Stimulated activated CD8-positive, alpha-beta memory T cell treated with anti-CD3 and anti-CD28 coated beads, Interleukin-4, amount 100 ng/mL, for 48 hours (primary cell): ENCODE measurements at places on chromosomes 5 and 9.

DNA sequence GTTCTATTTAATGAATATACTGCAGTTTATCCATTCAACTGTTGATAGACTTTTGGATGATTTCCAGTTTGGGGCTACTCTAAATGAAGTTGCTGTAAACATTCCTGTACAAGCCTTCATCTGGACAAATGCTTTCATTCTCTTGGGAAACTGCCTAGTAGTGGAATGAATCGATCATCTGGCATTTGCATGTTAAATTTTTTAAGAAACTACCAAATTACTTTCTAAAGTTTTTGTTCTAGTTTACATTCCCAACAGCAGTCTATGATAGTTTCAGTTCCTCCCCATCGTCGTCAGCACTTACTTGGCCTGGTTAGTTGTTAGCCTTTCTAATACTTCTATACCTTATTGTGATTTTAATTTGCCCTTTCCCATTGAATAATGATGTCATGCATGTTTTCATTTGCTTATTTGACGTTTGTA lies 306.3 kb downstream of the FER start:
- no peak for DNase-seq

DNA sequence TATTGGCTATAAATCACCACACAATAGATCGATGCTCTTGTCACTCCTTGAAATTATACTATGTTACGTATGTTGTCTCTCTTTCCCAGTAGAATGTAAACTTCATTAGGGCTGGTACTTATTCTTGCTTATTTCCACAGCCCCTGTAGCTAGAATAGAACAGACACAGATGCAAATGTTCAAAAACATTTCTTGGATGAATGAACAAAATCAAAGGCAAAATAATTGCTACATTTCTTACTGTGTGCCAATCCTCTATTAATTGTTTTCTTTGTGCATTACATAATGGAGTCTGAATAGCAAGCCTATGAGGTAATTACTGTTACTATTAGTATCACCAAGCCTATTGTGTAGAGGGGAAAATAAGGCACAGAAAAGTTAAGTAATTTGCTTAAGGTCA lies 725 bp upstream of the OR13C2 start:
- no peak for DNase-seq

- no peak for DNase-seq
Measured at GRCh38 chr5:15459200-15459599, 40.8 kb upstream of the FBXL7 start.

DNA sequence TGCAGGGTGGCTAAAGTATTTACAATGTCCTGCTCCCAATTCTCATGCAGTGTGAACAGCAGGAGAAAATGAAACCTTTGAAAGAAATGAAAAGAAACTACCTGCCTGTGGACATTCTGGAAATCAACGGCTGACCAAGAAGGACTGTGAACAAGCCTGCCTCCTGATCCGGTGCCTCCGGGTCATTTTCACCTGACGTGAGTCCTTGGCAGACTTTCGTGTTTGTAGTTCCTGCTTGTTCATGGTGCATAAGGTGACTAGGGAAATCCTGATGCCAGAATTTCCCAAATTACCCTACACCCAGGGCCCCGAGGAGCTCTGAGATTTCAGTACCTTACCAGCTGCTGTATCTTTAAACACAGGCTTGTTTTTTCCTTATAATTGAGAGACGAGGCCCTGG lies 317.5 kb downstream of the TLE1 start:
- DNase-seq = no peak

DNA sequence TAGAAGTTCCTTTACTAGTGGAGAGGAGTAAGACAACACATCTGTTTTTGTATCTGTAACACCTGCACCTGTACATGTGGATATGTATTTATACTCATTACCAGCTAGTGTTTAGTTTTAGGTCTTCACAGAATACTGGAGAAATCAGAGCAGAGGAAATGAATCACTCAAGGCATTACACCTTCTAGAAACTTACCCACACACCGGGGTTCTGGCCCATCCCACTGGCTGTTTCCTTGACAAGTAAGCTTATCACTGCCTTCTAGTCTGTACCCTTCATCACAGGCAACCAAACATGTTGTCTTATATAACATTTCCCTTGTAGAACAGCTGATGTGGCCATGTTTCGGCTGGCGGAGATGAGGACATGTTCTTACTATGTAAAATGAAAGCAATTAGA lies 76.7 kb downstream of the SVEP1 start:
- DNase-seq = no peak

DNA sequence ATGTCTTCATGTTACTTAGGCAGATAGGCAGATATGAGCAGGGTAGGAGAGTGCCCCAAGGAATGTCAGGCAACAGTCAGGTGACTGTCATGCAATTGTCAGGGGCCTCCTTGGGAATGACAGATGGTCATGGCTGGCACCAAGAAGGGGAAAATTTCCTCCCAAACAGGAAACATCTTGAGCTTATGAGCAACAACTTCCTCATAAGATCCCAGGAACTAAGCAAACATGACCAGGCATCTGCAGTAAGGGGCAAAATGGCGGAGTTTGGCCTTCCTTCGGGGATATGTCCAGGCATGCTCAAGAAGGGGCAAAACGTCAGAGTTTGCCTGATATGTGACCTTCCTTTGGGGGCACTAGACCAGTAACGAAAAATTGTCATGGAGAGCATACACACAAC lies 591.8 kb downstream of the PDE4D start:
- DNase-seq = no peak

DNA sequence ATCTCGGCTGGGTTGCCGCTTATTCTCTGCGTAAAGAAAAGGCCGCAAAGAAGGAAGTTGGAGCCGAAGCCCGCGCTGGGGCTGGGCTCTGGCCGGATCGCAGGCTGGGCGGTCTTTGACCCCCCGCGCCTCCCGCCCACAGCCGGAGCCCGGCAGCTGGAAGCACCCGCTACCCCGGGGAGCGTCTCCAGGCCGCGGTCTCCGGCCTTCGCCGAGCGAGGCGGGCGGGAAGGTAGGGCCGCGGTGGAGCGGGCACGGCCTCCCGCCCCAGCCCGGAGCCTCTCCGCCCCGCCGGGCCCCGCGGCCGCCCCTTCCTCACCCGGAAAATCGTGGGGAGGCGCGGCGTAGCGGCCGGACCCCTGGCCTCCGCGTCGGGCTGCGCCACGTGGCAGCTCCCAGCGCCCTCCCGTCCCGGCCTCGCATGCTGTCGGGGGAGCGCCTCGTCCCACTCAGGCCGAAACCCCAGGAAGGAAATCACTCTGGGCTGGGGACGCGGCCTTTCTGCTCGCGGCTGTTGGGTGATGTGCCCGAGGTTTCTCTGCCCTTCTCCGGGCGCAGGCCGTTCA lies 12.0 kb downstream of the FOXD1 start:
- DNase-seq = no peak

- DNase-seq = no peak
Measured at GRCh38 chr9:128408963-128409431, 11.7 kb upstream of the CERCAM start.

GRCh38 chr5:75363111-75363510 lies 26.1 kb downstream of the HMGCR start:
- no peak for DNase-seq

DNA sequence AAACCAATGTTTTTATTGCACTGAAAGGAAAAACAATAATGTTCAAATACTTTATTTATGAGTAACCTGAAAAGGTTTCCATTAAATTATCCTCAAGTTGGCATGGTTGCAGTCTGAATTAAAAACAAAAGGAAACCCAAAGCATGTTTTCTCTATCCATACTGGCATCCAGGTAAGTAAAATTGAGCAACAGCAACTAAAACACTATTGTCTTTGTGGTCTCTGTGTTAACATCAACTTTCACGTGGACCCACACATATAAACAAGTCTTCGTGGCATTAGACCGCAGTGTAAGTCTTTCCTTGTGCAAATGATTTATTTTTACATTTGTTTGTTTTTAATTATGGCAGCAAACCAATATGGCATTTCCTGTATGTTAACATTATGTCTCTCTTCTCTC lies 757.6 kb downstream of the SEMA5A start:
- no peak for DNase-seq

- no peak for DNase-seq
Measured at GRCh38 chr9:78424299-78424698, 127.4 kb downstream of the PSAT1 start.

DNA sequence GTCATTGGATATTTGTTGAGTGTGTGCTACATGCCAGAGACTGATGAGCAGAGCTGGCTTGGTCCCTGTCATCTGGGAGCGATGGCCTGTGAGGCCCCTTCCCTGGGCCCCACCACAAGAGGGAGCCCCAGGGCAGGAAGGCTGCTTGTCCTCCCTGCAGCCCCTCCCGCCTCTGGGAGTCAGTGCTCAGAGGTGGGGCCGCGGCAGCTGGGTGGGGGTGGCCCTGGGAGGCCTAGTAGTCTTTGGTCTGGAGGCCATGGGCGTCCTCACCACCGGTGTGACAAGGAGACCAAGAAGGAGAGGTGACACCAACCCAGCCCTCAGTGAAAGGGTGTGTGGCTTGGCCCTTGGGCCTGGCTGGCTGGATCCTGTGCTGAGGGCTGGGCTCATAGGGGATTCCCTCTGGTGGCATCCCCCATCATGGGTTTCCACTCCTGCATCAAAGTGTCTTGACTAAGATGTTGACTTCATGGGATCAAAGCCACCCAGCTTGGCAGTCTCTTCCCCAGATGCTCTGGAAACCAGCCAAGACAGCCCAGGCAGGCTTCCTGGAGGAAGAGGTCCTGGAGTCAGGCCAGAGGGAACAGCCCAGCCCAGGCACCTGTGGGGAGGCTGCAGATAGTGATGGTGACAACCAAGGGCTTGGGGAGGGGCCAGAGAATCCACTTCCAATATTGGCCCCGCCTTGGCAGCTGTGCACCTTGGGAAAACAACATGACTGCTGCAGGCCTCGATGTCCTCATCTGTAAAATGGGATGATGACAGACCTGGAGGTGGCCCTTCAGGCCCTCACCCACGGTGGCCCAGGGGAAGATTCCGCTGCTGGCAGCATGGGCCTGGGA lies 166.7 kb downstream of the GAPVD1 start:
- DNase-seq = peak; percentile 62
